ENCODE measurements at places on chromosomes 3 and 15.

- no peak for DNase-seq
Measured at GRCh38 chr15:60889006-60889405, 340.1 kb downstream of the RORA start.

GRCh38 chr3:179036626-179037300, 34.8 kb downstream of the ZMAT3 start:
- no peak for DNase-seq

DNA sequence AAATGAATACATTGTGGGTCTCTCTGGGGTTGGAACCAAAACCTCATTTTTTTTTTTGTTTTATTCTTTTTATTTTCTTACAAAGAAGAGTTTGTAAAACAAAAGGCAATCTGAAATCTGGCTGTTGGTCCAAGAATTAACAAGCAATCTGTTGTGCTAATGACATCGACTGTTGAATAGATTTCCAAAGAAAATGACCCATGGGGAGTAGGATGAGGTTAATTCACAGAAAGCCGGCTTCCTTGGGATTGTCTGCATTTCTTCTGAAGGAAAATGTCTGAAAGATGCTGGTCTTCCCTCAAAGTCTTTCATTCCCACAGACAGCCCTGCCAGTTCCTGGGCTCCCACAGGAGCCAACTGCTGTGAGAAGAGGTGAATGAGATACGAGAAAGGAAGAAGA, 92.9 kb downstream of the LRRC3B start:
- no peak for DNase-seq

DNA sequence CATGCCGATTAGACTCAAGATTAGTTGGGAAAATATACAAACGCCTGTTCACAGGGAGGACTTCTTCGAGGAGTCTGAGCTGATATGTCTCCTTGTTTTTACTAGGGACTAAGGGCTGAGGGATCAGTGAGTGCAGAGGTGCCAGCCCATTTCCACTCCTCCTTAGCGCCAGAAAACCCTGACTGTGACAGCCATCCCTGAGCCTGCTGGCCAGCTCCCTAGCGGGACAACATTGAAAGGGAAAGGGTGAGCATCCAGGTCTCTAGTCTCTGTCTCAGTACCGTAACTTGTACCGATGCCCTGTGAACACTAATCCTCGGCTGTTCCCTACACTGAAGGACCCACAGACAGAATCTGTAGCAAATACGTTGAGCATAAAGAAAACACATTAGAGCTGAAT, 243.4 kb downstream of the WNT5A start:
- no peak for DNase-seq

DNA sequence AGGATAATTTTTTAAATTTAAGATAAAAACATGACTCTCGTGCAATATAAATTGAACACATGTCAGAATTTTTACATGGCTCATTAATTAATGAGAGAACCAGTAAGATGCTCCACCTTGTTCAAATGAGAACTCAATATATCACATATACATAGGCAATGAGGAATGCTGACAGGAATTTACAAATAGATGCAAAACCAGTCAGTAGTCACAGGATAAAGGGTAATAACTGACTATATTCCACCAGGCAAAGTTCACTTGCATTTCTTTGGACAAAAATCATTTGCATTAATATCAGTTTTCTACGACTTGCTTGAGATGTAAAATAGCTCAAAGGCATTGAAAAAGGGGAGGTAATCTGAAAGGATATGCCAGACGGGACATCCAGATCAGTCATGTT, 139.4 kb downstream of the STAC start:
- DNase-seq: no peak

GRCh38 chr3:1131166-1131565, 38.3 kb downstream of the CNTN6 start:
- no peak for DNase-seq

- no peak for DNase-seq
Measured at GRCh38 chr15:35740761-35741160, 194.8 kb upstream of the DPH6 start.

Measured in activated T-cell treated with anti-CD3 and anti-CD28 coated beads, Interleukin-2, amount 50 U/mL, for 48 hours (primary cell).